ENCODE measurements at places on chromosomes 3 and 15.

DNA sequence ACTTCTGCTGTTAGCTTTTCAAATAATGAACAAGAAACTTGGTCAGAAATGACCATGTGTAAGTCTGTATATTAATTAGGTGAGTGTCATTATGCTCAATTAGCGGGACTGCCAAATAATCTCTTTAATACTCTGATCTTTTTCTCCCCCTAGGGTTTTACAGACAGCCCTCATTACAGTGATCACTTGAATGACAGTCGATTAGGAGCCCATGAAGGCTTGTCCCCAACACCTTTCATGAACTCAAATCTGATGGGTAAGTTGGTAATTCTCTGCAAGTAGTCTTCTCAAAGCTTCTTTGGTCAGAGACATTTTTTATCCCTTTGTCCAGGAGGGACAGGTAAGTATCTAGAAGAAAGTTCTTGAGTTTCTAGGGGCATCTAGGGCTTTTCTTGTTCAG lies 173.2 kb downstream of the TCF12 start:
- no peak for DNase-seq

GRCh38 chr3:114700637-114701234 lies 406.9 kb downstream of the TIGIT start:
- no peak for DNase-seq

DNA sequence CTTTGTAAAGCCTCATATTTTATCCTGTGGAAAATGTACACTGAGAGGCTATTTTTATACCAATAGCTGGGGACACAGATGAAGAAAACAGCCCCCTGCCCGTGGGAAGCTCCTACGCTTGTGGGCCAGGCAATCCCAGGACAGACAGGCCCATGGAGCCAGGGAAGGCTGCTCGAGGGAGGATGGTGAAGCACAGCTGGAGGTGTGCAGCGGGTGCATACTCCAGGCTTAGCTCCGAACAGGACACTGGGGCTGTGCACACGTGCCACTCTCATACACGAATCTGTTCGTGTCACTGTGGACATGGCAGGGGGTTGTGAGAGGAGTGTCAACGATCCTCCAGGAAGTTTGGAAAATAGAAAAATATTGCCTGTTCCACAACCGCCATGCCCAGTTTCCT lies 36.1 kb downstream of the SMAD6 start:
- DNase-seq: no peak

DNA sequence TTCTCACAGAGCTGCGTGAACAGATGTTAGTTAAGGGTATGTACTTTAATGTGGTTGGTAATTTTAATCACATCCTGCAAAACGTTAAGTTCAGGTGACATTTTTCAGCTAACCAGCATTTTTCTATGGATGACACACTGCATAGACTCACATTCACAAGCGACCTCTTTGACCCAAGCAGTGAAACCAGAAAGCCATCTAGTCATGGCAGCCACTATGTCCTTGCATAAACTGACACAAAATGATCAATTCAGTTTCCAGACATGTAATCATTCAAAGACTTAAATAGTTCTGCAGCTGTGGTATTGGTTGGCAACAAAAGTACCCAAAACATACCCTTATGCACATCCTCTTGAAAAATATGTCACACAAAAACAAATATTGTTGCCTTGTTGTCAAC lies 7.4 kb upstream of the CAPN7 start:
- no peak for DNase-seq

DNA sequence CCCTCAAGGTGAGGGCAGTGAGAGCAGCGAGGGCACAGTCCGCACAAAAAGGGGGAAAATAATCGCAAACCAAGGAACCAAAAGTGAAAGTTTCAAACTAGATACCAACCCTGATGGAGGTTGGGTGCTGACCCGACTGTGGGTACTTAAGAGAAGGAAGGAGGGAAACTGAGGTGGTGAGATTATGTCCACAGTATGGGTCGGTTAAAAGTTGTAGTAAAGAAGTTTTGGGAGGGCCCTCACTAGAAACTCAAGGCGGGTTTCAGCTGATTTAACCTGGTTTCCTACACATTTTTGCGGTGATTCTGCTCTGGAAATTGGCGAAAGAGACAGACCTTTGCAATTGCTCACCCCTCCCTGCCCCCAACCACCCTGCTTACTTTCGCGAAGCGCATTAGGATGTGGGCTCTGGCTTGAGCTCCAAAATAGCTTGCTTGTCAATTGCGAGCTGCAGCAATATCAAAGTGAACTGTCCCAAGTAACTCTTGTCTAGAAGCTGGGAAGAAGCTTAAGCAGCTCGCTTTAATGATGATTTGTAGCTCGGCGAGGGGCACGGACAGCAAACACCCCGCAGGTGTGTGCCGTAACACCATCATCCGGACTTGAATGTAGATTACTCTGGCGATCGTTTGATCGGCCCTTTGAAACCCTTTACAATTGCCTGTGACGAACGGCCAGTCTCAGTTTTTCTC lies 15.8 kb downstream of the SOX2 start:
- no peak for DNase-seq

- no peak for DNase-seq
Measured at GRCh38 chr3:8279476-8279875, 222.1 kb upstream of the LMCD1 start.

- no peak for DNase-seq
Measured at GRCh38 chr15:33135355-33135781, 59.1 kb downstream of the FMN1 start.

- no peak for DNase-seq
Measured at GRCh38 chr3:144350125-144350524, 378.5 kb downstream of the DIPK2A start.

DNA sequence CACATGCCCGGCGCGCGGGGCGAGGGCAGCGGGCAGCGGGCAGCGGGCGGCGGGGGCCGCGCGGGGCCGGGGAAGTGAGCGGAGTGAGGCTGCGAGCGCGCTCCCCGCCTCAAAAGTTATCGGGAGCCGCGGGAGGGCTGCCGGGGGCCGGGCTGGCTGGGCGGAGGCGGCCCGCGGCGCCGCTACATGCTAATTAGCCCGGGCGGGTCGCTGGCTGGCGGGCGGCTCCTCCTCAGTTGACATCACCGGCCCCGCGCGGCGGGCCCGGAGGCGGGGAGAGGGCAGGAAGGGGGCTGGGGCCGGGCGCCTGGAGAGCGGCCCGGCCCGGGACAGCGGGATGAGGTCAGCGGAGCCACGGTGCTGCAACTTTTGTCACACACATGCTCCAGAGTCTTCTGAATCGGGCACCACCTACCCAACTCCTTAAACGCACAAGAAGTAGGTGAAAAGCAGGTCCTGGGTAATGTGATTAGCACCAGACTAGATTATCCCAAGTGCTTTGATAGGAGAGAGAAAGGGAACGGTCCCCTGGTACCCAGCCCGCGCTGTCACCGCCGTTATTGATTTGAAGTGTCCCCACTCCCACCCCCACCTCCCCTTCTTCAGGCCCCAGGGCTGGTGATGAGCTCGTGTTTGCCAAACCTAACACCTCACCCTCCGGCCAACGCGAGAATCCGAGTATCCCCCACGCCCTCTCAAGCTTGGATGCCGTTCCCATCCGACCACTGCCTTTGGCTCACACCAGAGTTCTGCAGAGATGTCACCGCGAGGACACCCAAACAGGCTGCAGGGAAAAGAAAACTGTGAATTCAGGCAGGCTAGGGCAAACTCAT lies at the start of gene HEG1:
HEG1 (minus strand) TSS at position 85 of the 833 bp plus-strand sequence. CDS start 107 bp downstream, outside the sequence.
- peak; percentile 13 for DNase-seq

DNA sequence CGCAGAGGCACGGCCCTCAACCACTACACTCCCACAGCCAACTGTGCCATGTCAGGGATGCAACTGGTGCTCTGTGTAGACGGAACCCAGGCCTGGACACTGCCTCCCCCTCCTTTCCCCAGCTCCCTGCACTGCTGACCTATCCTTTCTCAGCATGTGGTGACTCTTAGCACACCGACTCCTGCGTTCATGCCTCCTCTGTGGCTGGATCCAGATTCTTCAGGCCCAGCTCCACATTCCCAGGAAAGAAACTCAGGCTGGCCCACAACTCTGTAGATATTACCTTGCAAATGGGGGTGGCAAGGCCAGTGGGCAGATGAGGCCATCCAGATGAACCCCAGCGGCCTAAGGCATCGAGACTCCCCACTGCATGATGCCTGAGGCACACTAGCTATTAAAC lies 272.7 kb downstream of the OCA2 start:
- DNase-seq: no peak

DNA sequence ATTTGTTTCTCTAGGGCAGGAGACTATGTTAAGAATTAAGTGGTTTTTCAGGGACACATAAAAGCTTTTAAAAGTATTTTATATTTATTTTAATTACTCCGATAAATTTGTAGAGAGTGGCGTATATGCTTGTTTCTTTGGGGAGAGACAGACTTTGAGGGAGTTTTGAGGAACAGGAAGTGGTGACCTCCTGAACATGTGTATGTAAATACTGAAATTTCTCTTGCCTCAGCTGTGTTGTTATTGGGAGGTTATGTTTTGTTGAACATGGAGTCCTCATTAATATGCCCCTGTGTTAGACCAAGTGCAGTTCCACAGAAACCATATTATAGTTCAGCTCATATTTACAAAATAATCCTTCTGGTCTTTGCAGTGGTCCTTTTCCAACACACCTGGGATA lies 41.8 kb upstream of the UTS2B start:
- DNase-seq: no peak

DNA sequence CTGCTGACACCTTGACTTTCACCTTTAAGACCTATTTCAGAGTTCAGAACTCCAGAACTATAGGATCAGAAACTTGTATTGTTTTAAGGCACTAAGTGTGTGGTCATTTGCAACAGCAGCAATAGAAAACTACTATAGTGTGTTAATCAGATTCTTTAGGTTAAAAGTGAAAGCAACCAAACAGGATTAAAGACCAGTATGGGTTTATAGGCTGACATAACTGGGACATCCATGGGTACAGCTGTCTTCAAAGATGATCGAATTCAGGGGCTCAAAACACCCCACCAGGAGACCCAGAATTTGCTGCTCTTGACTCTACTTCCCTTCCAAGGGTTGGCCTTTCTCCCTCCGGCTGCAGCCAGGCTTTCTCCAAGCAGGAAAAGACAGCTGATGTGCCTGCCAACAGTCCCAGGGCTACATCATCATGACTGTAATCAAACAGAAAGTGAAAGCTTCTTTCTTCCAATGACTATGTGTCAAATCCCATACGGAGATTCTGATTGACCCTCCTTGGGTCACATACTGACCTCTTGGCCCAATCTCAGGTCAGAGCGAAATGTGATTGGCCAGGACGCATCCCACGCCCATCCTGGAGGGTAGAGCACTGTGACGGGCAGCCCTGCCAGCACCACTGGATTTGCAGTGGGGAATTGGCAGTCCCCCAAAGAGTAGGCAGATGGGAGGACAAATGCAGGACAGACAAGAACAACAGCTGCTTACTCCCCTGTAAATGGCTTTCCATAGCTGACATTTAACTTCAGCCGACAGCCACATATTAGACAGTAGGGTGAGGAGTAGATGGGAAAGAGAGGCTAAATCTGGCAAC lies 51.4 kb upstream of the RNF7 start:
- DNase-seq: no peak

DNA sequence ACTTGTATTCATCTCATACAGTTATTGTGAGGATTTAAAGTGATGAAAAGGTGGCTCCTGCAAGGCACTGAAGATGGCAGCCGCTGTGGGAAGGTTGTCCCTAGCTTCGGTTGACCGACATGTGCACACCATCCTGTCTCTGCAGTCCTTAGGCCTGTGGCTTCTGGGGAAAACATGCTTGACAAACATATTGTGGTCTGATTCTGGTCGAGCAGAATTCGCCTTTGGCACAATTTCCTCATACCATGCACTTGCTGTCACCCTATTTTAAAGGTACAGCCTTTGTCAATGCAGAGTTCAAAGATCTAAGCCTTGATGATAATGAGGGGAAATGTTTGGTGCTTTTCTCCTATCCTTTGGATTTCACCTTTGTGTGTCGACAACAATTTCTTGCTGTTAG lies 50.9 kb downstream of the PRICKLE2 start:
- no peak for DNase-seq

DNA sequence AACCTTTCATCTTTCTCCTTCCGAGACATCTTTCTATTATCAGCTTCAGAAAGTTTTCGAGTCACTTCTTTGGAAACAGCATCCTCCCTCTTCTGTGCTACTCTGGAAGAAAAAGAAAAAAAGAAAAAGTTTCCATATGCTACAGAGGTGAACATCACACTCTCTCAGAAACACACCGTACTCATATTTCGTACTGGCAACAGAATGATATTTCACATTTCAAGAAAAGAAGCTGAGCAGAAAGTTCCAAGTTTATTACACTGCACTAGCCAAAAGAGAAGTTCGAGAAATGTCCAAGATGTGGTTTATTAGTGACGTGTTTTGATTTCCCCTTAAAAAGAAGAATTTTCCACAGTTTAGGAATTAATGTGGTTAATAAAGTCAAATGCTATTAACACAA lies 6.0 kb downstream of the SSR3 start:
- DNase-seq: no peak

DNA sequence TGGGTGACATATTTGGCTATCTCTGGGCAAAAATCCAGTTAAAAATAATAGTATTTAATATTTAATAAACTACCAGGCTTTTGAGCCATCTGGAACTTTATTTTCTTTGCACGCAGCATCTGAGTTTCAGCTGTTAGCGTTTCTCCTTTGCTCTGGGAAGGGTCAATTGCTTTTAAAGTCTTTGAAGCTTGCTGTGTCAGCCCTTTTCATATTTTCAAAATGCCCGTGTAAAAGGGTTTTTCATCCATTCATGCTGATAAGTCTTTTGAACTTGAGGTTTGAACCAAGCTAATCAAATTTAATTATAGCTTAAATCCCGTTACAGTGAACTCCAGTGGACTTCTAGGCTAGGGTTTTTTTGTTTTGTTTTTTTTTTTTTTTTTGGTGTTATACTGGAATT lies 79.1 kb downstream of the SLC25A26 start:
- DNase-seq: no peak

DNA sequence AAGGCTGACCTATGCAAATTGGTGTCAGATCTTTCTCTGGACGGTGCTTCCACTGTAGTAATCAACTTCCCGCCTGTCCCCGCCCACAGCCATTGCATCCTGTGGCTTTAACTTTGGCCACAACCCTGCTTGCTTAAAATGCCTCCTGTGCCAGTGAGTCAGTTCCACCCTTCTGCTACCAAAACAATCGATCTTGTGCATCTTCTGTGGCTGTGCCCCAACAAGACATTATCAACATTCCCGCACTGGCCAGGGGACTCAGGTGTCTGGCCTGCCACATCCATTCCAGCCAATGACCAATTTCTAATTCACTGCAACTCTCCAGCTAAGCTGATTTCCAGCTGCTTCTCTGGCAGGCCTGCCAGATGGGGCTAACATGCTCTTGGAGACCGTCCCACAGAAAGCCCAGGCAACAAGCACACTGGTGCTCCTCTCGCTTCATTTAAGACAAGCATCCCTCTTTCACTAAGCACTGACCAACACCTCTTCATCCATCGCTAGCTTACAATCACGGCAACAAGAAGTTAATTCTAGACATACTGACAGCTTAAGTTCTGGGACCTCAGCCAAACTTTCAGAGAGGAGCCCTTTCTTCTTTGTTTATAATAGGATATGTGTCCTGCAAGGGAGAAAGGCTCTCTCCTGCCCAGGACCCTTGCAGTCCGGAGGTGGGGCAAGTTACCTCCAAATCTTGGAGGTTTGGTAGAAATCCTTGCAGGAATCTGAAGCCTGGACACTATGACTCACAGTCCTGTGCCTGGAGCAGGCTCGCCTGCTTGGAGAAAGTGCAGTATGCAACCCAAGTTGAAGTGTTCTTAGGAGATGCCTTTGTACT lies 6.7 kb downstream of the CA12 start:
- DNase-seq: no peak

- no peak for DNase-seq
Measured at GRCh38 chr15:80660119-80660518, 35.0 kb upstream of the ABHD17C start.

- no peak for DNase-seq
Measured at GRCh38 chr3:172511783-172512762, 11.2 kb downstream of the TNFSF10 start.

- no peak for DNase-seq
Measured at GRCh38 chr3:79063624-79064023, 704.2 kb downstream of the ROBO1 start.

Data from activated naive CD4-positive, alpha-beta T cell (primary cell).